ENCODE measurements at places on chromosomes 1 and 21.

- peak; percentile 15 for DNase-seq
Measured at GRCh38 chr1:233304489-233305102, 9.1 kb upstream of the PCNX2 start.

GRCh38 chr1:232635778-232636356, 5.9 kb upstream of the SIPA1L2 start:
- DNase-seq = peak; percentile 57

DNA sequence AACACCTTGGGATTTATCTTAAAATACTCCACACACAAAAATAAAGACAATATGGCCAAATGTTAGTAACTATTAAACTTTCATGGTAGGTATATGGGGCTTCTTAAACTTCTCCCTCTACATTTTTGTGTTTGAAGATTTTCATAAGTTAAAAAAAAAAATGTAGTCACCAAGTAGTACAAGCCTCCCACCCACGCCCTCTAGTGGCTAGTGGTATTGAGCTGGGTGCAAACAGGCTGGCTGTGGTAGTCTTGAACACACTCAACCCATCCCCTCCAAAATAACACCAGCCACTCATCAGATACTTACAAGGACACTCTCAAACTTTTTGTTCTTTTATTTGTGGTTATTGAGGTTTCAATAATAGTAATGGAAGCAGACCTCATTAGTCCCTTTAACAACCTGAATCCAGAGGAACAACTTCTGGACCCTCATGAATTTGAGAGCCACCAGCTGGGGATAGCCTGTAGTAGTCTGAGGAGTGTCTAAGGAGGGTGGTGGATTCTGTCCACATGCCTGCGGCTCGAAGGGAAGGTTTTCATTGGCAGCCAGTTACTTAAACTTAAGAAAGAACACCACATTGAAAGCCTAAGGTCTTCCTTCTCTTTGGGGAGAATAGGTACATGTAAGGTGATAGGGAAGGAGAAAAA, 15.6 kb downstream of the RD3 start:
- DNase-seq = no peak

DNA sequence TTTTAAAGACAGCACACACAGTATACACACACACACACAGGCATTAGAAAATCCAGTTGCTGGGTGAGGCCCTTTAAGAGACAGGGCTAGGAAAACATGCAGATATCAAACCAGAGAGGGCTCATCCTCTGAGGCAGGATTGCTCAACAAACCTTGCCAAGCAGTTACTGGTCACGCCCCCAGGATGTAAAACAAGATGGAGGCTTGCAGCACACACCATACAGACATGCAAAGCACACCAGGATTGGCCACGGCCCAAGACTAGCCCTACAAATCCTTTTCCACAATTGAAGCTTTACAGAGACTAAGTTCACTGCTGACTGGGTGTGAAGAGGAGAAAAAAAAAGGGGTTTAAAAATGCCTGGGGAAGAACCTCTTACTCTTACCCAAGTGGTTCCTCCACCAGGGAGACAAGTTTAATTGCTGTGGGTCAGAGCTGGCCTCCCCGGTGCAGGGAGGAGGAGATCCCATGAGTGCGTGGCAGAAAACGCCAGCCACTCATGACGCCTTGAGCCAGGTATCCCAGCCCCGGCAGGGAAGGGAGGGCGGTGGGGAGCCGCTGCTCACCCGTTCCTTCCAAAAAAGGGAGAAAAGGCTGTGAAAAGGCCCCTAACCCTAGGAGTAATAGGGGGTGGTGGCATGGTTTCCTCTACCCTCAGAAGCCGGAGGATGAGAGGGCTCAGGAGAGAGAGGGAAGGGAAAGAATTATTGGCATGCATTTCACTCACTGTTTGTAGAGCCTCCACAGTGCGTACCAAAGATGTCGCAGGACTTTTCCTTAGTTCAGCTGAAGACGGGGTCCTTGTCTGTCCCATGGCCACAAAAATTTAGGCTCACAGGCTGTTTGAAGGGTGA, 594.6 kb upstream of the ZP4 start:
- peak; percentile 33 for DNase-seq

- no peak for DNase-seq
Measured at GRCh38 chr1:172293429-172293828, 127.1 kb upstream of the C1orf105 start.

GRCh38 chr1:202105571-202106339, 17.0 kb upstream of the GPR37L1 start:
- DNase-seq = peak; percentile 24

GRCh38 chr1:235011599-235012435, 116.8 kb downstream of the TOMM20 start:
- no peak for DNase-seq

DNA sequence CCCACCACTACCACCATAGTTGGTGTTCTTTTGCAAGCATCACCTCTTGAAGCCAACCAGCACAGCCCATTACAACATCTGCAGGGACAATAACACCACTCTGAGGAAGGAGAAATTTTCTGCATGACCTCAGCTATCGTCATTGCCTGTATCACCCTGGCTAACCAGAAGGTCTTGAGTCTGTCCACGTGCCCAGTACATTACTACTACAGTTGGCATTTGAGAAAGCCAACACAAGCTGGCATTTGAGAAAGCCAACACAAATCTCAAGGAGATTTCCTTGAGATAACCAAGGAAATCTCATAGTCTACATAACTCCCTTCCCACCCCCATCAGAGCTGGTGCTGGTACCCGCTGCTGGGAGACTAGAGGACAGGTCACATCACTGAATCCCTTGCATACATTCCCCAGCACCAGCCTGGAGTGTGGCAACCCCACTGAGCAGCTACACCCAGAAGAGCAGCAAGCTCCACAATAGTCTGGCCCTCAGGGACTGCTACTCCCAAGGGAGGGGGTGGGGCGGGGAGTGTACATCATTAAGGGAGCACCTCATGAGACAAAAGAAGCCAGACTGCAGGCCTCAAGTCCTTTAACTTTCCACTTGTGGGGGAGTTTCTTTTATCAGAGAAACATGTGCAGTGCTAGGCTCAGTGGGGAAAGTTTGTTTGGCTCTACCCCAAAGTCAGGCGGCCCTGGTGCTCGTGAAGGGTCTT, 46.0 kb upstream of the GUCA2A start:
- DNase-seq = no peak

DNA sequence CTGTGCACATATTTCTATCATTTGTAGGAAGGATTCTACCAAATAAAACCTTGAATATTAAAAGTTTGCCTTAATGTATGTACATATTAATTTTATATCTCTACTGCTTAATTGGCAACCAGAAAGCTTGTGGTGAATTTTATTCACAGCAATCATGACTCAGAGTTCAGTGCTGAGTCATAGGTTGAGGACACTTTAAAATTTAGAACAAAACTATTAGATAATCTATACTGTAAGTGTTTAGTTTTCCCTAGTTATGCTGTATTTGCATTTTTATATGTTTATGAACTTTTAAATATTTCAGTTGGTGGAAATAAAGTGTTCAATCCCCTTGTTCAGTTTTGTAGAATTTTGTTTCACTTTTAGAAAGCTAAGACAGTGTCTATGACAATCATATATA, 841.5 kb downstream of the KCNT2 start:
- DNase-seq = no peak

- no peak for DNase-seq
Measured at GRCh38 chr1:163824006-163824405, 502.3 kb downstream of the NUF2 start.

- DNase-seq = no peak
Measured at GRCh38 chr1:48767975-48768510, 8.6 kb downstream of the BEND5 start.

DNA sequence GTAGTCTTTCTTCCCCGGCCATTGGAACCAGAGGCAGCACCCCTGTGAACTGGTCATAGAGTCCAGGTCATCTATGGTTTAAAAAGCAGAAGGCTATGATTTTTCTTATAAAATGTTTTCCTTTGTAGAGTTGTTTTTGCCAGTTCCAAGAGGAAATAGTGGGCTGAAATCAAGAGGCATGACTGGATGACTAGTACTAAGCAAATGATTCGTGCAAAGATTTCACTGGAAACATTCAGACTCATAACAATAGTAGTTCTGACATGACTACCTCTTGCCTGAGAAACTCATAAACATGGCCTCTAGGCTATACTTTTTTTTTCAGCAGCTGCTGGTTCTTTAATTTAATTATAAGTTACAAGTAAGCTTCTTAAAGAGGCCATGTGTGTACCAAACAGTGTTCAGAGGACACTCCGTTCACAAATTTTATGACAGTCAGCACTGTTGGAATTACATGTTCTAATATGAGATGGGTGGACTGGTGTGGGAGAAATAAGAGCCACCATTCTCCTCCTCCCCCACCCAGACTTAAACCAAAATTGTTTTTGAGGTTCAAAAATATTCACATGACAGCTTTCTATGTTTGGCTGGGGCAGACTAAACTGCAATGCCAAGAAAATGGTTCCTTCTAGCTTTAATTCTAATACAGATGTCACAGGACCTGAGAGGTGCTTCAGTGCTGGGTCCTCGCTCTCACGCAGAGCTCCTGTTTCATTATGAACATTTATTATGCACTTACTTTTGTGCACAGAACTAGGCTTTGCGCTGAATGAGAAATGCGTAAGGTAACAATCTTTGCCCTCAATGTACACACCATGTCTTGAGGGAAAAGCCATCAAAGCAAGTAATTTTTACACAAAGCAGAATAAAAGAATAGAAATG, 147.5 kb downstream of the ZC3H11B start:
- no peak for DNase-seq

Measured in NCI-H2081 treated with DMSO at 0.1 percent for 48 hours (cell line).